ENCODE measurements at places on chromosomes 3 and 15.

DNA sequence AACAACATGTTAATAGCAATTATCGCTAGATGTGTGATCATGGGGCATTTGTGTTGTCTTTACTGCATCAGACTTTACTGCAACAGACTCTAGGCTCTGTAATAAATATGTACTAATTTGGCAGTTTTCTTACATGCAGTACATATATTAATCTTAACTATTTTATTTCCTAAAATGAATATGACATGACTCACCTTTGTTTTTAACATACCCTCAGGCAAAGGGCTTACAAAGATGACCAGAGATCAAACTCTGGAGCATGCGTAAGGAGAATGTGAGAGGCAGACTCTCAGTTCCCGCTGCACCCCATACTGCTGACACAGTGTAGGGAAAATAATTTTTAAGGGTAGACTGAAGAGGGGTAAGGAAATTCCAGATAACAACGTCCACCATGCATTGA is 7.2 kb upstream of the FAM174B start:
- DNase-seq, result no peak

GRCh38 chr3:108438542-108438941 is 71.9 kb downstream of the MYH15 start:
- DNase-seq, result no peak

DNA sequence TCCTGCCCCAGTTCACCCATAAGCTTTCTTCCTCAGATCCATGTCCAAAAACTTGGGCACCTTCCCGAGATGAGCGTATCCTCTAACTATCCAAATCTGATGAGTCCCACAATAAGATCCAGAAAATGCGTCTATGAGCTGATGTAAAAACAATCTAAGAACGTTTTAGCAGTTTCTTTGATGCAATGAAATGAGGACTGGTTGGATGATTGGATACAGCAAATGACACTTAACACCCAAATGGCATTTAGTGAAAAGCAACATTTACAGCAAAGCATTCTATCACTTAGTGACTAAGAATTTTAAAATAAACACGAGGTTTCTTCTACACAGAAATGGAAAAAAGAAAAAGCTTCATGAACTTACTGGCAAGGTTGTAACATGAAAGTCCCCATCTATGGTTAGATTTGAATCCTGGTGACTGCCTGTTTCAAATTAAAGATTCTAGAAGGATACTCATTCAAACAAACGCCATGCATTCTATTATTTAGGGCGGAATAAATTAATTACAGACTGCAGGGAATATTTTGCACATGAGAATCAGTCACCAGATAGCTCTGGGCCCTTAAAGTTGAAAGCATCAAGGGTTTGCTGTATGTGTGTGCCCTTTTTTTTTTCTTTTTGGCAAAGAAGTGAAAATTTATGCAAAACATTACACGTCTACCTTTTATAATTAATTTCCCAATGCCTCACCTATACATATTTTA is 598.6 kb downstream of the FOXP1 start:
- no peak for DNase-seq

DNA sequence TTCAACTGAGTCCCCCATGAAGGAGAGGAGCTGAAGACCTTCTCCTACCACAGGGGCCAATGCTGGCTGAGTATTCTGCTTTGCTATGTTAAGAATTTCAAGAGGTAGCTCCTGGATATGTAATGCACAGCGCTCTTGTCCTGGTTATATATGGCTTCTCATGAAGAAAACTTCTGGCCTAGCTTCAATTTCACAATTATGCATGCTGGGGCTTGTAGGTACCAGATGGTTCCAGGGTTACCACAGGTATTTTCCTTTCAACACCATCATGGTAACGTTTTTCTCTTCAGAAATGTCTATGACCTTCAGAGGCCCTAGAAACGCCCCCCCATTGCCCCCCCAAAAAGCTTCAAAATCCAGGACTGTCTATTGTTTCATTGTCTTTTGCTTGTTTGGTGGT is 311.7 kb upstream of the ICE2 start:
- DNase-seq, result no peak

DNA sequence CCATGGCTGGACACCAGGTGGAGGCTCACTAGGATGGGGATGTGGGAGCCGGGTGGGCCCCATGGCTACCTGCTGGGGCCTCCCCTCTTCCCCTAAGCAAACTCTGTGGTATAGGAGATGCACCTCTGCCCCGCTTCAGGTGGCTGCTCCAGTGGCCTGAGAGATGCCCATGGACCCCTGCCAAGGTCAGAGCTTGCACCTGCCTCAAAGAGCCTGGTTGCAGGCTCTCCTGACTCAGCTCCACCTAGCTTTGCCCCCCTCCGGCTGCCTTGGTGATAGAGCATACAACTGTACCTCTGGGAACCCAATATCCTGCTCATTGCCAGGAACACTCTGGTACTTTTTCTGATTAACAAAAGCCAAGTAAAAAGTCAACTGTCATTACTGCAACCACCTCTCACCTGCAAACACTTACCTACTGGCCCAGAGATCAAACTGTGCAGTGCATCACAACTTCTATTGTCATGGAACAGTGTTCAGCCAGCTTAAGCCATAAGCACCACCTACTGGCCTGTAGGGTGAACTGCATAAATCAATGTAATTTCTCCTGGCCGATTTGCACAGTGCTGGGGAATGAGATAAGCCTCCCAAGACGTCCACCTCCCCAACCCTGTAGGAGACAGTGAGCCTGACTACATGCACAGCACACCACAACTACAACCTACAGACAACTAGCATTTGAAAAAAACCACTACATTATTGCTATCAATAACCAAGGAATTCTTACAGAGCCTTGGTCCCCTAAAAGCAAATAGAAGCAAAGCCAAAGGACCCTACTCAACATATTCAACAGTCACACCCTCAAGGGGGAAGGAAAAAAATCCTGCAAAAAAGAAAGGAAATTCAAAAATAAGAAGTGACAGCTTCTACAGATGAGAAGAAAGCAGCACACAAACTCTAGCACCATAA is 352.4 kb upstream of the ARHGEF26 start:
- DNase-seq, result peak; percentile 41

DNA sequence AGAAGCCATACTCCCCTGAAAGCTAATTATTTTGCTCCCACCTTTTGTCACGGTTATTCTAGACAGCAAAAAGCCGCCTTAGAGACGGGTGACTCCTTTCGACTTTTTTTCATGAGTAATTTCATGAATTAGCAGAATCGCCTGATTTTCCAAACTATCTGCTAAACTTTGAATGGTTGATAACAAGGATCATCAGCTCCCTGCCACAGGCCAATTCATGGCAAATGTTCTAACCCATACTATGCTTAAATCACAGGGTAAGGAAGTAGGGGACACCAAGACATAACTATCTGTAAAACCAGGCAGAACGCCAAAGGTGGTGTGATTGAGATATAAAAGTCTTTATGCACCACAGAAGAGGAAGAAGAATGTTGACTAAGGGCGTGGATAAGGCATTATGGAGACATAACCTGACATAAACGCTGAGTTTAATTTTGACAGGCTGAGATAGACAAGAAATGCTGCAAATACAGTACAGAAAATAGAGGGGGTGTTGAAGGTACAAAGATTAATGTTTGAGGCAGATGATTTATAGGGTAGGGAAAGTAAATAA is 891 bp upstream of the DMXL2 start:
- no peak for DNase-seq

DNA sequence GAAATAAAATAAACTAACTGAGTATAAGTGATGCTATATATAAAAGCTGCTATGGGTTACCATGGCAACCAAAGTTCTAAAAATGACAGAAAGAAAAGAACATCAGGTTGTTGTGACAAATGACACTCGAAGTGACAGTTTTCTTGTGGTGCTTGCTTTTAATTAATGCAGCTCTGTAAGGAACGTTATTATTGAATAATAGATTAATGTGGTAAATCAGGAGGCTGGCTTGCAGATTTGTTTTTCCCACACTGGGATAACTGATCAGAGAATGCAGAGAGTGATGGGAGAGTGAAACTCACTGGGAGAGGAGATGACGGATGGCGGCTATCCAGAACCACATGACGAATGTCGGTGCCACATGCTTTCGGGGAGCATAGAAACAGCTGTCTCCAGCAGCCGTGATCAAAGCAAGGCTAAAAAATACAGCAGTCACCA is 207.0 kb upstream of the ATP10A start:
- DNase-seq, result no peak

GRCh38 chr3:43217633-43218032 is 68.7 kb upstream of the SNRK start:
- no peak for DNase-seq

- DNase-seq, result no peak
These were observed 582.8 kb upstream of the CCDC54 start for GRCh38 chr3:106794442-106794841.

DNA sequence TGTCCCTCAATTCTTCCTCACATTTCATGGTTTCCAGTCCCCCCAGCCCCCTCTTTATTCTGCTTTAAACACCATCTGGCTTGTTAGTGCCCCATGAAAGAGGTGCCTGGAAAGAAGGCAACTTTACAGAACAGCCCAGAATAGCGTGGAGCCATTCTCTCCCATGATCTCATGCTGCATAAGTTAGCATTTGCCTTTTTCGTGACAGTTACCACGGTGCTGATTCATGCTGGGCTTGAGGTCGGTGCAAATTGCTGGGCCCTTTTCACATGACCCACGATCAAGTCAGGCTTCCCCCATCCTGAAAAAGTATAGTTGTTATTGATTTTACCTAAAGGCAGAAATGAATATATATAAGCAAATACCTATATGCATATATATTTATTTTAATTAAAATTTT is 29.6 kb downstream of the SQOR start:
- no peak for DNase-seq
